A549 treated with CpdA at 1 μM for 4 hours (cell line): ENCODE measurements at places on chromosomes 3 and 15. TPM values are rescaled to one million over a fixed set of nuclear protein-coding genes. Genes with fewer than 3 reads are reported as not detected.

Gene GPR62
- 0.07 TPM in 1 of 5 replicates, not detected in the others for total RNA-seq

Gene PTX3
- 0.57 to 1.2 TPM (median 0.90 TPM) in 5 replicates for total RNA-seq

Gene GOLGA8G
- 0.02 TPM in 1 of 5 replicates, not detected in the others for total RNA-seq

Gene GOLGA8R
- total RNA-seq: 0.11 to 0.28 TPM (median 0.22 TPM) in 5 replicates

Gene ARL8B
- 63.2 to 71.7 TPM (median 66.7 TPM) in 5 replicates for total RNA-seq

Gene SUCNR1
- total RNA-seq: 0.15 to 0.24 TPM (median 0.17 TPM) in 4 of 5 replicates, not detected in the other

Gene CDHR4
- 0.16 to 0.53 TPM (median 0.40 TPM) in 5 replicates for total RNA-seq

Gene SPINK8
- total RNA-seq: not detected in 5 replicates

Gene CILP
- 0.03 to 0.06 TPM (median 0.04 TPM) in 4 of 5 replicates, not detected in the other for total RNA-seq

Gene FBXO40
- not detected in 5 replicates for total RNA-seq

Gene NOX5
- total RNA-seq: 0.27 to 0.38 TPM (median 0.31 TPM) in 5 replicates

Gene TMCO5A
- not detected in 5 replicates for total RNA-seq

Gene PRTG
- total RNA-seq: 8.2 to 11.0 TPM (median 10.2 TPM) in 5 replicates

Gene MAP1A
- total RNA-seq: 0.70 to 1.0 TPM (median 0.81 TPM) in 5 replicates

Gene SKOR1
- total RNA-seq: 0.03 TPM in 2 of 5 replicates, not detected in the others

Gene C3orf85
- total RNA-seq: not detected in 5 replicates
